ENCODE measurements at places on chromosomes 7 and 10.

DNA sequence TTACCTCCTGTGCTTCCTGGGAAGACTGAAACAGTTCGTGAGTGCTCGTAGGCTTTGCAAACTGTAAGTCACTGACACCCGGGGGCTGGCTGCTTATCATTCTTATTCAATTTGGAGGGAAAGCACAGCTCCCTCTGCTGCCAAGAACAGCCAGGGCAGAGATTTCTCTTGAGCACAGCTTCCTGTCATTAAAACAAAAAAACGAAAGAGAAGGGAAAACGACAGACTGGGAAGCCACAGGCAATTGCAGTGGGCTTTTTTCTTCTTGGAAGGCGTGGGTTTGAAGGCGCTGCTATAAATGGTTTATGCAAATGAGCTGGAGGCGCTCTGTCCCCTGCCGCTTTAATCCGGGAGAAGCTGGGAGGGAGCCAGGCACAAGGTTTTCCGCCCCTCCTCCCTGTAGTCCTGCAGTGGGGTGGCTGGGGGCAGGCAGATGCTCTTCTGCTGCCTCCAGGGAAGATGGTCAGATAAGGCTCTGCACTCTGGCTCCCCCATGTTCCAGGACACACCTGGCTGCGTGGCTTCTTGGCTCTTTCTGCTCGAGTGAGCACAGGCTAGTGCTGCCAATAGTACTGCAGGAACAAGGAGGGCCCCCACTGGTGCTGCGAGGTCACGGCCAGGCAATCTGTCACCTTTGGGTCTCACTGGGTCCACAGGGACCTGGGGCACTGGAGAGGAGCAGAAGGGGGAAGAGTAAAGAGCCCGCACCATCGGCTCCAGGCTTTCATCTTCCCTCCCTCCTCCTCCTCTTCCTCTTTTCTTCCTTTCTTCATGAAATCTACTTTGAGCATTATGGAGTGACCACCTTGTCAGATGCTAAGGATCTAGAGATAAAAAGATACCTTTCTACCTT lies 49.5 kb downstream of the NEURL1 start:
- no peak for DNase-seq

GRCh38 chr10:9234191-9234590 lies 1179.7 kb downstream of the GATA3 start:
- DNase-seq: no peak

- DNase-seq: no peak
These were observed 179.7 kb downstream of the HGF start for GRCh38 chr7:81590131-81590530.

GRCh38 chr7:140654109-140654387 lies 13.4 kb upstream of the DENND2A start:
- DNase-seq: no peak

GRCh38 chr10:71638822-71639719 lies 80.5 kb downstream of the C10orf105 start:
- no peak for DNase-seq

DNA sequence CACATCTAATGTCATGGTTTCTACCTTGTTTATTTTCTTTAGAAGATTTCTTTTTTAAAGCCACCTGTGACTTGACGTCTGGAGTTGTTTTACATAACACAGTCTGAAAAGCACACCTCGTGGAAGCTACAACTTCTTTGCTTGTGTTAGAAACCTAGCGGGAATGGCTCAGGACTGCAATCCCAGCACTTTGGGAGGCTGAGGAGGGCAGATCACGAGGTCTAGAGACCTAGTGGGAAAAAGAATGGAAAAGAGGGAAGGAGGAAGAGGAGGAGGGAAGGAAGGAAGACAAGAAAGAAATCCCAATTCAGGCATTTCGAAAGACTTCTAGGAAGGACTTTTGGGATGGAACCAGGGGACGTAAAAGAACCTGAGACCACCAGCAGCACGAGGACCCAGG lies 146.3 kb upstream of the CELF2 start:
- DNase-seq: no peak

- no peak for DNase-seq
These were observed 7.4 kb downstream of the ATG9B start for GRCh38 chr7:151016942-151017341.

GRCh38 chr10:28840202-28840601 lies 162.9 kb downstream of the BAMBI start:
- no peak for DNase-seq

DNA sequence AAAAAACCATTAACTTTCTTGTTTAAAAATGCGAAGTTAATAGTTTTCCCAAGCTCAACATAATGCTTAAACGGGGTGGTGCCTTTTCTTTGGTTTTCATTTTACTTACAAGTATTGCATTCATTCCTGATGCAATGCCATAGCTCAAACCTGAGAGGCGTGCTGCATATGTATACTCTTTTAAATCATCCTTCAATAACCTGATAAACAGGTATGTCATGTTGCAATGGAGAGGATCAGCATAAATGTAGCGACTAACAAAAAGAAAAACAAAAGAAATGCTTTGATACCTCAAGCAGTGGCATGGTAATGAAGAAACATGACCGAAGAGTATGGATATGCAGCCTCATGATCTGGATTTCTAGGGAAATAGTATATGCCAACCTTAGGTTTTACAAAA lies 95.4 kb downstream of the IDE start:
- DNase-seq: no peak

DNA sequence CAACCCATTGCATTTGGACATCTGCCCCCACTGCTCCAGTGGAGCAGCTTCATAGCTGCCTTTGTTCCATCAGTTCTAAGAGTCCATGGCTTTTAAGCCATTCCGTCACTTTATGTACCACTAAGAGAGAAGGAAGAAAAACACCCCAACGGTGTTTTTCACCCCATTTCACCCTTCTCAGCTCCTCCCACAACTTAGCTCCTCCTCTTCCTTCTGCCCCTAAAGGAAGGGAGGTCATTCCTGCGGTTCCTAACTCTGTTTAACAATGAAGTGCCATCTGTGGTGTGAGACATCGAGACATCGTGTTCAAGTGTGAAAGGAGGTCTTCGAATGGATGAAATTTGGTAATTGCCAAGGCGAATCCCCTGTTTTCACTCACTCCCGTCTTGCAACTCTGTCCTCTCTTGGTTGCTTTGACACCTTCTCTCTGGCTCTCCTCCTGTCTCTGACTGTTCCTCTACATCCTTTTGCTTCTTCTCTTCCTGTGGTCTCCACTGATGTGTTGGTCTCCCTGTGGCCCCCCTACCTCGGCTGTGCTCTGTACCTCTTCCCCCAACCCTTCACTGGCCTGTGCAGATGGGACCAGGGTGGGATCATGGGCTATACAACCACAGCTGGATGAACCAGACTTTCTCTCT lies 23.0 kb downstream of the SMKR1 start:
- DNase-seq: no peak

DNA sequence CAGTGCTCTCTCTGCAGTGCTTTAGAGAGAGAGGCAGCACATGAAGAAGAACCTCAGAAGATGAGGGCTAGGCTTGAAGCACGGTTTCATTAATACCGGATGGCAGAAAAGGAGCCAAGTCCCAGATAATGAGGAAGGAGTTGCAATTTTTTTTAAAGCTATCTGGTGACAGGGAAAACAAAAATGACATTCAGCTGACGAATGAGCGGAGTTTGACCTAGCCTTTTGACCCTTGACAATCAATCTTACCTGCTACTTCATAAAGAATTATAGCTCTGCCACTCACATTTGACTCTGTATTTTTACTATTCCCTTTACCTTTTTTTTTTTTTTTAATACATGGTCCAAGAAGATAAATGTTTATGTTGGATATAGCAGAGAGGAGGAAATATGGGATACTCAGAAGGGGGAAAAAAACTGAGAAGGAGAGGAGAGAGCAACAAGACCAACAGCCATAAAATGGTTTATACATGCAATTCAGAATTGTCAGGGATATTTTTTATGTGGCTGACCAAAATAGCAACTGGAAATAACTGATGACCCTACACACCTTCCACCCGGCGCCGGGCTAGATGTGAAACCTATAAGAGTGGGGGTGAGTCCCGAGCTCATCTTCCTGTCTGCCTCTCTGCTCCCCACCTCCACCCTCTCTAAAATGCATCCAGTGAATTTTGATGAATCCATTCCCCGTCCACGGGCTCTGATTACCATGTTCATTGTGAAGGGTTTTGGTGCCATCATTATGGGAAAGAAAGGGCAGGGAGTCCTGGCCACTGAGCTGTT lies 274.4 kb upstream of the YAE1 start:
- DNase-seq: no peak

DNA sequence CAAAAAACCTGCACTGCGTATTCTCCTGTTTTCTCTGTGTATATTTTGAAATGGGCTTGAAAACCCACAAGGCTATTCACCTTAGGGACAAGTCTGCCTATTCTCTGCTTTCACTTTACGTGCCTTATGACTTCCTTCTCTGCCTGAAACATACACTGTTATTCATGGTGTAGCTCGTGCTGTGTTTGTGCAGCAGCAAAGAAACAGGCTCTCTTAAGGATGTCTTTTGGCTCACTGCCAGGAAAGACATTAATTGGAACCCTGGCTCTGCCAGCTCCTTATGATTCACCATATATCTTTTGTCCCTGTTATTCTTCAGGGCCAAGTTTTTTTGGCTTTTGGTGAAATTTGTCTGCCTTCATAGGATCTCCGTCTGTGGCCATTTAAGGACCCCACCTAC lies 92.4 kb downstream of the TMEM106B start:
- no peak for DNase-seq

DNA sequence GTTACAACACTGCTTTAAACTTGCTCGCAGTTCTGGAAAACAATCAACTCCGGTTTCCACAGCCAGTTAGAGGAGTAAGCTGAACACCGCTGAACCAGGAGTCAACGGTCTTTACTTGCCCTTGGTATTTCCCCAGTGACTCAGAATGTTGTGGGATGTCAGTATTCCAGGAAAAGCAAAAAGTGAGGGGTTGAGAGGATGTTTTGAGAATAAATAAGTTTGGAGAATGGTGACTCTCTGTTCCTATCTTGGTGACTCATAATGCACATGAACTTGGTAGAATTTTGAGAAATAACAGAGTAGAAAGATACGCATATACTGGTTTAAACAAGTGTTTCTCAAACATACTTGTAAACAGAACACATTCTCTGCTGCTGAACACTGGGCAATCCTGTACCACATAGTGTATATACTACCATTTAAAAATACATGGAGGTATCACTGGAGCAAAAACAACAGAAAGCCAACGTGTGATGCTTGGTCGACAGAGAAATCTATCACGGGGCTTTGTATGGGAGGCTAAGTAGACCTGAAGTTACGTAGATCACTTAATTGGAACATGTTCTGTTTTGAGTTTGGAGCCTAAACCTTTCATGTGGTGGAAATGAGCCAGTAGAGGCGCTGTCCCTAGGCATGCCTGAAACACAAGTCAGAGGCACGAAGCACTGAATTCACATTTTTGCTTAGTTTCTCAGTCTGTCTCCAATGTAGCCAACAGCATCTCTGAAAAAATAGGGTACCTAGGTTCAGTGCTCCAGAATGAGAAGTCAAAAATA lies 534.3 kb downstream of the PARD3 start:
- no peak for DNase-seq

- no peak for DNase-seq
These were observed 3.6 kb downstream of the OR2F2 start for GRCh38 chr7:143938379-143939243.

DNA sequence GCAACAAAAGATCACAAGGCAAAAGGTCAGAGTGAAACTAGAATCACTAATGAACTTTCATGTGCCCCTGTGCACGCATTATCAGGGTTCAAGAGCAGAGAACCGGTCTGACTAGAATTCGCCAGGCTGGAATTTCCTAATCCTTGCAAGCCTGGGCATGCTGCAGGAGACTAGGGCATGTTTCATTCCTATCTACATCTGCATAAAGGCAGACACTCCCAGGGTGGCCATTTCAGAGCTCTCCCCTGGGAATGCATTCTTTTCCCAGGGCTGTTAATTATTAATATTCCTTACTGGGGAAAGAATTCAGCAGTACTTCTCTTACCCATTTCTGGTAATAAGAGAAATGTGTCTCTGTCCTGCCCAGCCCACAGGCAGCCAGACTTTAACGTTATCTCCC lies 90.5 kb downstream of the CDC14C start:
- no peak for DNase-seq

DNA sequence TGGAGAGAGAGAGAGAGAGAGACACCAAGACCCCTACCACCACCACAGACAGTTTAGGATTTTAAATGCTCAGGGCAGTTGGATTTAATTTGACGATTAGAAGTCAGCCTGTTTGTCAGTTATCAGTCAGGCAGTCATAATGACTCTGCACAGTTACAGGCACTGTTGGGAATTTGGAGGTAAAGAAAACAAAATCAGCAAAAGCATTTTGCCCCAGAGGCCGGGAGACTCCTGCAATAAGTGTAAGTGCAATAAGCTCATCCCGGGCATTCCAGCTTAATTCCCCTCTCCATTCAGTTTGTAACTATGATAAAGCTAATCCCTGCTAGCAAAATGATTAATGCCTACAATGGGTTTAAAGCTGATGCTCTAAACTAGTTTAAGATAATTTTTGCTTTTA lies 13.5 kb downstream of the SEMA3C start:
- no peak for DNase-seq

DNA sequence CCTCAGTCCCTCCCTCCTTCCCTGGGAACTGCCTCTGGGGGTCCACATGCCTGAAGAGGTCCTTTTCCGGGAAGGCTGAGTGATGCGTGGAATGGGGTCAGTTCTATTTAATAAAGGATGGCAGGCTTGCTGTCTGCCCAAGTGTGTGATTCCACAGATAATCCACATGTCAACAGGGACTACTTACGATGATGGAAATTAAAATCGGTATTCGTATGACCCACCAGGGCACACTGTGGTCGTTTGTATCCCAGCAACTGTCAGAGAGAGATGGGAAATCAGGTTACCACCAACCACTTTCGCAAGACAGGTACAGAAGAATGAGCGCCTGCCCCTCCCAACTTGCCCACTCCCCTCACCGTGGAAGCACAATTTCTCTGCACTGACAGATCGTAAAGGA lies 110.3 kb downstream of the VIPR2 start:
- DNase-seq: no peak

- no peak for DNase-seq
These were observed 376.5 kb upstream of the SORCS1 start for GRCh38 chr10:107540981-107541380.

GRCh38 chr10:124296813-124297788 lies 121.6 kb downstream of the OAT start:
- DNase-seq: no peak

DNA sequence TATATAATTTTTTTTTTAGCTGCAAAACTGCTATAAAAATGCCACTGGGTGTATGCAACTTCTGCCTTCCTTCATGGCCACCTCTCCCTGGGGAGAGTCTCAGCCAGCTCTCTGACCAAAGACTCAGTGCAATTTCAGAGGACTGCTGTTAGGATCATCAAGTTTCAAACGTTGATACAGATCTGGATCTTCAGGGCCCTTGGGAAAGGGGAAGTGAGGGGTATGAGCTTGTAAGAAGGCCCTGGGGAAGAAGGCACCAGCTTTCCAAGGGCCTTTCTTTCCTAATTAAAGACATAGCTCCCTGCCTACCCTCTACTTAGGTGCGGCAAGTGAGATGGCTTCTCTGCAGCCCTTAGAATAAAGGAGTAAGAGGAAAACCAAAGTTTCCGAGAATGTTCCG lies 130.4 kb downstream of the CUL2 start:
- no peak for DNase-seq

Measured in heart right ventricle (tissue), 16 donors.